ENCODE measurements at places on chromosomes 5 and 9. TPM values are rescaled to one million over a fixed set of nuclear protein-coding genes. Genes with fewer than 3 reads are reported as not detected.

GRCh38 chr5:6714226-6715041, 1.2 kb downstream of the TENT4A start:
- H3K36me3 ChIP-seq, result no peaks in the 10 kb centered on the region
- peak overlapping the region; percentile 37 for H3K4me3 ChIP-seq
- no peaks in the 10 kb centered on the region for H3K27me3 ChIP-seq
- no peak for DNase-seq
- H3K4me1 ChIP-seq, result peaks cover 3% of the 10 kb centered on the region
- peak overlapping the region; percentile 97 for H3K27ac ChIP-seq

DNA sequence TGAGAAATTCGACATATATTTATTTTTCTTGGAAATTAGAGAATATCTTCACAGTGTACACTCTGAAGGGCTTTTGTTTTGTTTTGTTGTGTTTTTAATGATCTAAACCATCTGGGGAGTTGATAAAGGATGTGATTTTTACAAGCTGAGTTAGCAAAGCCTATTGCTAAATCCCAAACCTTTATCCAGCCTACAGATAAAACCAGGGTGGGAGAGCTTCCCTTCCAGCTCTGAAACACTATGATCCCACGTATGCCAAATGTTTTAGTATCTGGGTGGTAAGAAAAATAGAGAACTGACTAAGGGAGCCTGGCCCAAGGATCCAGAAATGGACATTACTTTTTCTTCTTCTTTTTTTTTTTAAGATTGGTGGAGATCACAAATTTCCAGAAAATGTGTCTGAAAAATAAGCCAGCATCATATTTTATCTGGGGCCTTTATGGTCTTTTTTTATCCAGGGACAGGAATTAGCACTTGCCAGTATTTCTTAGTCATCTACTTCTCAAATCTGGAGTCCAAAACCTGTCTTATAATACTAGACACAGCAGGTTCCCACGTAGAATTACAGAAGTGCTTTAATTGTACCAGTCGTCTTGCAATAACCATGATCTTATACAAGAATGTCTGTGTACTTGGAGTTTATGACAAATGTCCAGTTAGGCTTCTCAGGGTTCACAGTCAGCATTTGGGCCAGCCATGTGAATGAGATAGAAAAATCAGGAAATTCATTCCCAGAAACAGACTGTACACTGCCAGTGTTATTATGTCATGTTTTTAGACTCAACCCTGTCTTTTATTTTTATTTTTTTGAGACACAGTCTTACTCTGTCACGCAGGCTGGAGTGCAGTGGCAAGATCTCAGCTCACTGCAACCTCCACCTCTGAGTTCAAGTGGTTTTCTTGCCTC, 290.8 kb upstream of the MPDZ start:
- no peak for DNase-seq
- H3K36me3 ChIP-seq, result no peaks in the 10 kb centered on the region
- no peaks in the 10 kb centered on the region for H3K27me3 ChIP-seq
- H3K4me1 ChIP-seq, result peaks cover 3% of the 10 kb centered on the region
- peak overlapping the region; percentile 56 for H3K27ac ChIP-seq

Gene GLRA1
- total RNA-seq, result not detected

DNA sequence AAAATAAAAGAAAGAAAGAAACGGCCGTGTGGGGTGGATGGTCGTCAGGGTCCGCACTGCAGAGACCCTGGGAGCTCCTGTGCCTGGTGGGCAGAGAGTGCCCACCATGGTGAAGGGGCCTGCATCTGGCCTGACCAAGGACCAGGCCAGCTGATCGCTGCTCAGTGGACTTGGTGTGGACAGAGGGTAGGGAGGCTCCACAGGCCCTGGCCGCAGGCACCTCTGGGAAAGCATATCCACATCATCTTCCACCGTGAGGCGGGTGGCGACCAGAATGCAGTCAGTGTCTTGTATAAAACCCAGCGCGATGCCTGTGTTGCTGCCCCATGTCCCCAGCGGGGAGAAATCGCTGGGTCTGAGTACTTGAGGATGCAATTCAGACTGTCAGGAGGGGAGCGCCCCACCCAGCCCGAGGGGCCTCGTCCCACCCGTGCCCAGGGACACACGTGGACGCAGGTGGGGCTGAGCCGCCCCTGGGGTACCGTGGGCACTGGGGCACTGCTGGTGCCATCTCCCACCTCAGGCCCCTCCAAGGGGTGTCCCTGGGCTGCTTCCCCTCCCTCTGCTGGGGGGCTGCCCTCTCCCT, 27.8 kb upstream of the SLC6A19 start:
- no peak overlapping the region for H3K4me3 ChIP-seq
- H3K27ac ChIP-seq, result no peak overlapping the region
- H3K27me3 ChIP-seq, result no peaks in the 10 kb centered on the region
- no peaks in the 10 kb centered on the region for H3K4me1 ChIP-seq
- no peaks in the 10 kb centered on the region for H3K36me3 ChIP-seq
- no peak for DNase-seq

DNA sequence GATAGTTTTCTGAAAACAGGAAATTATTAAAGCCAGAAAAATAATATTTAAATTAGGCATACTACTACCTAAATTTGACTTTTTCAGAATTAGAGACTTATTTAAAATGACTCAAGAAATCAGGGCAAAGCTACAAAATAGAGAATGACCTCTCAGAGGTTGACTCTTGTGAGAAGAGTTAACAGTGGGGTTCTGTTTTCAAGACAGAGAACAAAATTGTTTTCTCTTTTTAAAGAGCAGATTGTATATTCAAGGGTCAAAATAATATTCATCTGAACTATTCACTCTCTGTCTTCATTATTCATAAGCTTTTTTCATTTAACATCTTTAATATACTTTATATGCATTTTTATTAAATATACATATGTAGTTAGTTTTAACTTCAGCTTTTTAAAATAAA, 21.9 kb upstream of the AUH start:
- H3K27me3 ChIP-seq, result no peaks in the 10 kb centered on the region
- no peaks in the 10 kb centered on the region for H3K4me1 ChIP-seq
- H3K4me3 ChIP-seq, result no peak overlapping the region

DNA sequence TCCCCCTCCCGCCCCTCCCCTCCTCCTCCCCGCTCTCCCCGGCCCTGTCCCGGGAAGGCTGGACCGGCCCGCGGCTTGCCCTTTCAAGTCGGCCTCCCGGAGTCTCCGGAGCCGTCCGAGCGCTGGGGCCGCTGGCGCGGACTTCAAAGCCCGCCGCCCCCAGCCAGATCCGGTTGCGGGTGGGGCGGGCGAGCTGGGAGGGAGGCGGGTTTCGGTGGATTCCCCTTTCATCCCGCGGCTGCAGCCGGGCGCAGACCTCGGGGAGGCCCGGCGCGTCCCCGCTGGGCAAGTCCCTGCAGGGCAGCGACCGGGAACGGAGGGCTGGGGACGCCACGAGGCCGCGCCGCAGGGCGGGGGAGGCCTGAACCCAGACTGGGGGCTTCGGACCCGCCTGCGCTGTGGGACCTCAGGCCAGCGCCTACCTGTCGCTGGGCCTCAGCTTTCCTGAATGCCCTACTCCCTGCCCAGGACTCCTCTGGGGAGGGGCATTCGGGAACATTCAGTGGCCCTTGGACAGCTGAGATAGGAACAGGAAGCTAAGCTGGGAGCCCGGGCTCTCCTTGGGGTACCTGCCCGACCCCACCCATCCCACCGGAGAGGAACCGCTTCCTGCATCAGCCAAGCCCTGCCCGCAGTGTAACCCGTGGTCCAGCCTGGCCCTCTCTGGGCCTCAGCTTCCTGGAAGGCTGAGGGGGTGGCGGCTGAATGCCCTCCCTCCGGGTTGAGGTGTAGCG, 23.4 kb downstream of the C9orf50 start:
- peak overlapping the region; percentile 93 for H3K27ac ChIP-seq
- no peaks in the 10 kb centered on the region for H3K36me3 ChIP-seq
- peak; percentile 80 for DNase-seq
- H3K27me3 ChIP-seq, result no peaks in the 10 kb centered on the region
